ENCODE measurements at places on chromosomes 4 and X. TPM values are rescaled to one million over a fixed set of nuclear protein-coding genes. Genes with fewer than 3 reads are reported as not detected.

GRCh38 chr4:189823591-189823990 is 117.1 kb upstream of the FRG1 start:
- H3K36me3 ChIP-seq: no peaks in the 10 kb centered on the region
- H3K4me1 ChIP-seq: no peaks in the 10 kb centered on the region
- no peak overlapping the region for H3K27ac ChIP-seq
- no peaks in the 10 kb centered on the region for H3K27me3 ChIP-seq
- no peak overlapping the region for H3K4me3 ChIP-seq

The ERCC6L gene
- 12.5 TPM for total RNA-seq

DNA sequence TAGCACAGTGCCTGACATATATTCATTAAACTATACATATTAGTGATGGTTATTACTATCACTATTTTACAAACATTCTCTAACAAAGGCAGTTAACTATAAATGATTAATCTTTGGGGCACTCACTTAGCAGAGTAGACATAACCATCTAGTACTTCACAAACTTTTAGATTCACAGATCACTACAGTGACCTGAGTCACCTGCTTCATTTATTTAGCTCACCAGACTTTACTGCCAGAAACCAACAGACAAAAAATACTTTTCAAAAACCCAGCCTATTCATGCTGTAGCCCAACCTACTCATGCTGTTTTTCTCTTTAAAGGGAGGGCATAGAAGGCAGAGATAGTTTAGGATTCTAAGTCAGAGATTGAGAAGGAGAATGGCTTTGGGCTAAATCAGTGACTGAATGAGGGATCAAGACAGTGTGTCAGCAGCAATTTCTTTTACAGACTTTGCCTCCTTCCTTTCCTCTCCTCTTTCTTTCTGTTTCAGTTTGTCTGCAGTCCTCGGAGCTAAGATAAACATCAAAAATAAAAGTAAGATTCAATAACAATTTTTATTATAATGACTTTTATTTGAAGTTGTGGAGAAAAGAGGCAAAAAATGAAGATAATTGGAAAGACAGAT is 34.7 kb upstream of the PDE5A start:
- H3K4me3 ChIP-seq: no peak overlapping the region
- DNase-seq: no peak
- no peaks in the 10 kb centered on the region for H3K36me3 ChIP-seq
- no peaks in the 10 kb centered on the region for H3K4me1 ChIP-seq
- no peak overlapping the region for H3K27ac ChIP-seq
- H3K27me3 ChIP-seq: no peaks in the 10 kb centered on the region

GRCh38 chr4:69078852-69079251 is 17.4 kb upstream of the UGT2B7 start:
- H3K4me3 ChIP-seq: no peak overlapping the region
- H3K27me3 ChIP-seq: no peaks in the 10 kb centered on the region
- no peak for DNase-seq

The MYOZ2 gene
- total RNA-seq: not detected

DNA sequence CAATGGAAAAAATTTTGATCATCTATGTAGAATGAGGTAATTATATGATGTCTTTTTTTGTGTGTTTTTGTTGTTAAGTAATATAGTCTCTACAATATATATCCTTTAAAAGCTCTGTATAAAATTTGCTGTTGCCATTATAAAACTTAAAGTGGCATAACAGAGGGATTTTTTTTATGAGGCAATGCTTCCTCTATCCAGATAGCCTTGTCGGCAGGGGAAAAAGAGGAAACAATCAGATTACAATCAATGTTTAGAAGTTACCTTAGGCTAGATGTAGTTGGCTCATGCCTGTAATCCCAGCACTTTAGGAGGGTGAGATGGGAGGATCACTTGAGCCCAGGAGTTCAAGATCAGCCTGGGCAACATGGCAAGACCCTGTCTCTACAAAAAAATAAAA is 86.8 kb downstream of the DIAPH2 start:
- no peak overlapping the region for H3K4me3 ChIP-seq
- no peaks in the 10 kb centered on the region for H3K27me3 ChIP-seq
- DNase-seq: no peak
- H3K27ac ChIP-seq: no peak overlapping the region
- H3K36me3 ChIP-seq: no peaks in the 10 kb centered on the region
- H3K4me1 ChIP-seq: no peaks in the 10 kb centered on the region

GRCh38 chr4:55068522-55068921 is 56.9 kb downstream of the KDR start:
- no peak for DNase-seq
- no peak overlapping the region for H3K27ac ChIP-seq
- peaks cover 7% of the 10 kb centered on the region for H3K4me1 ChIP-seq

- peak overlapping the region; percentile 76 for H3K4me3 ChIP-seq
- peaks cover 15% of the 10 kb centered on the region for H3K4me1 ChIP-seq
- H3K36me3 ChIP-seq: no peaks in the 10 kb centered on the region
- DNase-seq: no peak
- no peaks in the 10 kb centered on the region for H3K27me3 ChIP-seq
These were observed 2.9 kb downstream of the KLHL15 start for GRCh38 chrX:24023972-24024669.

- no peak for DNase-seq
- H3K4me3 ChIP-seq: no peak overlapping the region
- H3K27me3 ChIP-seq: no peaks in the 10 kb centered on the region
These were observed 324.8 kb downstream of the FRMPD4 start for GRCh38 chrX:12463052-12463451.

The F8A2 gene
- total RNA-seq: not detected

DNA sequence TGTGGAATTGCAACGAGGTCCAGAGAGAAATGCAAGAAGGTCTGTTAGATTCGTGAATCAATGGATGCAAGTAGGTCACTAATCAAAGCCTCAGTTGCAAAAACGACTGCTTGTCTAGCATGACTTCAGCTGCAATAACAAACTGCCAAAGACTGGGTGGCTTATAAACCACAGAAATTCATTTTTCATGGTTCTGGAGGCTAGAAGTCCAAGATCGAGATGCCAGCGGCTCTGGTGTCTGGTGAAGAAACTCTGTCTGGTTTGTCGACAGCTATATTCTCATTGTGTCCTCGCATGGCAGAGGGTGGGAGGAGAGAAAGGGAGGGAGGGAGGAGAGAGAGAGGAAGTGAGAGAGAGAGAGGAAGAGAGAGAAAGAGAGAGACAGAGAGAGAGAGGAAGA is 114.7 kb downstream of the MXRA5 start:
- H3K36me3 ChIP-seq: no peaks in the 10 kb centered on the region
- H3K4me3 ChIP-seq: no peak overlapping the region
- no peak for DNase-seq
- H3K4me1 ChIP-seq: no peaks in the 10 kb centered on the region

GRCh38 chrX:138761380-138761779 is 49.9 kb upstream of the FGF13 start:
- no peak overlapping the region for H3K4me3 ChIP-seq
- DNase-seq: no peak

DNA sequence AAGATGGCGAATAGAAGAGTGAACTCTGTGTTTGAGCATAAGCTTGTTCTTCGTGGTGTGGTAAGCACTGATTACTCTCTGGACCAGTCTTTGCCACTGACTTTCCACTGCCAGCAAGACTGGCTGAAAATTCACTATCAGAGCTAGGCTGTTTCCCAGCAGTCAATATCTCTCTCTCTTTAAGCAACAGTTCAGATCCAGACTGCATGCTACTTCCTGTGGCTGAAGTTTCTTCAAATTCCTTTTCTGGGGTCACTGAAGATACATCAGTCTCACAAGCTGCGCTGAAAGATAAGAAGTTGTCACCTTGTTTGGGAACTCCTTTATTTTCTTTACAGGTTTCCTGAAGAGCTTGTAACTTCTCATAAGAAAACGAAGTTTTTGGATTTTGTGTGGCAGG is 54.0 kb upstream of the FAM120C start:
- no peaks in the 10 kb centered on the region for H3K4me1 ChIP-seq
- H3K4me3 ChIP-seq: no peak overlapping the region
- no peaks in the 10 kb centered on the region for H3K36me3 ChIP-seq
- no peak for DNase-seq
- no peak overlapping the region for H3K27ac ChIP-seq
- no peaks in the 10 kb centered on the region for H3K27me3 ChIP-seq

GRCh38 chrX:46374371-46374770 is 170.8 kb downstream of the ZNF674 start:
- no peak for DNase-seq
- H3K27me3 ChIP-seq: no peaks in the 10 kb centered on the region
- no peaks in the 10 kb centered on the region for H3K36me3 ChIP-seq
- peak overlapping the region; percentile 89 for H3K27ac ChIP-seq
- H3K4me3 ChIP-seq: no peak overlapping the region

DNA sequence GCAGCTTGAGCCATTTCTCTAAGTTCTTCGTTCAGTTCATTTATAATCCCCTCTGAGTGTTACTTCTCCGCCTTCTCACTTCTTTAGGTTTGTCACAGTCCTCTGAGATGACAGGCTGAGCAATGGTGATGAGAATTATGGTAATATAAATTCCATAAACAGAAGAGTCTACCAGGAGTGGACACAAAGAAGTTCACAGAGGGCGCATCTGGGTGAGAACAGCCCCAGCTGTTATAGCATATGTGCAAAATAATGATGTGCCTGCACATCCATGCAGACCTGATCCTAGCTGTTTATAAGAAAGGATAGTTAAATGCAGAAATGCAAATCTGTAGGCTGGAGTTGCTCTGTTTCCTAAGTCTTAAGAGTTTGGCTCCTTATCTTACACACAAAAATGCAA is 377.5 kb downstream of the KCNIP4 start:
- no peaks in the 10 kb centered on the region for H3K4me1 ChIP-seq
- DNase-seq: no peak
- H3K27me3 ChIP-seq: no peaks in the 10 kb centered on the region

DNA sequence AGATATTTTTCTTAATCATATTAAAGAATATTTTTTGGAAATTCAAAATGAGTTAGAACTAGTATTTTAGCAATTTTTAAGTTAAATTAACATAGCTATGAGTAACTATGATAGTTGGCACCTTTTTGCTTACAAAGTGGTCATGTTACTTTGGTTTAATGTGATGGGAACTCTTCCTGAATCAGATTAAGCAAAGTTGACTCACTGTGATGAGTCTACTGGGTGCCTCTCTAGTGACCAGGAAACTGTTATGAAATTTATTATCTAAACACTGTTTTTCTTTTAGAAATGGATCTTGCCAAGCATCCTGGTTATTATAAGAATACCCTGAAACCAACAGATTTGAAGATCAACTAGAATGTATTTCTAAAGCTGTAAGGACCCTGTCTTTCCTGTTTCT is 985.8 kb downstream of the TRAM1L1 start:
- no peak overlapping the region for H3K27ac ChIP-seq
- no peak overlapping the region for H3K4me3 ChIP-seq
- H3K27me3 ChIP-seq: no peaks in the 10 kb centered on the region
- DNase-seq: no peak
- no peaks in the 10 kb centered on the region for H3K4me1 ChIP-seq

GRCh38 chr4:83197555-83198235 is 83.2 kb upstream of the PLAC8 start:
- H3K36me3 ChIP-seq: no peaks in the 10 kb centered on the region
- H3K27me3 ChIP-seq: no peaks in the 10 kb centered on the region
- no peaks in the 10 kb centered on the region for H3K4me1 ChIP-seq
- no peak overlapping the region for H3K27ac ChIP-seq
- DNase-seq: no peak

GRCh38 chrX:14022019-14022418 is 7.7 kb downstream of the GEMIN8 start:
- no peak overlapping the region for H3K4me3 ChIP-seq
- H3K27me3 ChIP-seq: no peaks in the 10 kb centered on the region
- no peak for DNase-seq
- H3K36me3 ChIP-seq: no peaks in the 10 kb centered on the region
- no peak overlapping the region for H3K27ac ChIP-seq

The KIAA1210 gene
- total RNA-seq: not detected

The ADH7 gene
- not detected for total RNA-seq

GRCh38 chr4:142211444-142211843 is 575.1 kb downstream of the IL15 start:
- H3K4me3 ChIP-seq: no peak overlapping the region
- H3K4me1 ChIP-seq: no peaks in the 10 kb centered on the region
- no peak for DNase-seq
- no peaks in the 10 kb centered on the region for H3K36me3 ChIP-seq

The SEC24B gene
- 33.0 TPM for total RNA-seq

The LEF1 gene
- total RNA-seq: 0.79 TPM

DNA sequence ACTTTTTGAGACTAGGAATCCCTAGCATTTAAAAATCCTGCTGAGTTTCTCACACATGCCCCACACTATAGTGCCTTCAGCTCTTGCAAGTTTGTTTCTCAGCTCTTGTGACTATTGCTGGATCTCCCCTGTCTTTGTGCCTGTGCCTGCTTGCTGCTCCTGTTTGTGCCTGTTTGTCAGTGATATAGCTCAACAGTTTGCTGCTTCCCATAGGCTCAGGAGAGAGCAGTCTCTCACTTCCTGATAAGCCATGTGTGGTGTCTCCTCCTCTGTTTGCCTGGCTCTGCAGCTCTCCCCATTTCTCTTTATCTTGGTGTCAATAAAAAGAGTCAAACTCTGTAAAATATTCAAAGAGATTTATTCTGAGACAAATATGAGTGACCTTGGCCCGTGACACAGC is 259.8 kb upstream of the CLNK start:
- H3K27ac ChIP-seq: no peak overlapping the region
- no peaks in the 10 kb centered on the region for H3K4me1 ChIP-seq
- no peaks in the 10 kb centered on the region for H3K27me3 ChIP-seq
- no peaks in the 10 kb centered on the region for H3K36me3 ChIP-seq

The ARHGAP24 gene
- total RNA-seq: 1.3 TPM

- no peak for DNase-seq
- no peaks in the 10 kb centered on the region for H3K4me1 ChIP-seq
- H3K27ac ChIP-seq: no peak overlapping the region
- H3K27me3 ChIP-seq: no peaks in the 10 kb centered on the region
These were observed 187.8 kb downstream of the TEX11 start for GRCh38 chrX:70720721-70721120.

- no peak overlapping the region for H3K27ac ChIP-seq
- DNase-seq: no peak
- H3K27me3 ChIP-seq: peaks cover 10% of the 10 kb centered on the region
- no peak overlapping the region for H3K4me3 ChIP-seq
- H3K4me1 ChIP-seq: no peaks in the 10 kb centered on the region
These were observed 265.9 kb downstream of the CBLL2 start for GRCh38 chrX:22538580-22538979.

- no peaks in the 10 kb centered on the region for H3K4me1 ChIP-seq
- no peak overlapping the region for H3K4me3 ChIP-seq
- no peak overlapping the region for H3K27ac ChIP-seq
- H3K36me3 ChIP-seq: no peaks in the 10 kb centered on the region
- H3K27me3 ChIP-seq: no peaks in the 10 kb centered on the region
- no peak for DNase-seq
These were observed 1153.4 kb upstream of the AGA start for GRCh38 chr4:178595500-178596138.

DNA sequence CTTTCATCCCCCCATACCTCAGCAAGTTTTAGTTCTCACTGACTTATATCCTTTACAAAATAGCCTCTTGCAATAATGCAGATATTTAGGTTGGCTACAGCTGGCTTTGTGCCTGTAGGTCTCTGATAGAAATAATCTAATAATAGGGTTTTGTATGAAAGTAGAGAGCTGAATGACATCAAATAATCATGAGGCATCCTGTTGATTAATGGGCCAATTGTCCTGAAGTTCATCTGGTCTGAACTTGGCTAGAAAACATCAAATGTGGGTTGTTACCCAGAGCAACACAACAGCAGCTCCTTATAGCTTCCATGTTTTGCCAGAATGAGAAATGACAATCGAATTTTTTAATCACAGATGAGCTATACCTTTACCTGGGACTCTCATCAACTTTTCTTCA is 19.2 kb upstream of the LHFPL1 start:
- DNase-seq: no peak
- H3K36me3 ChIP-seq: no peaks in the 10 kb centered on the region
- no peak overlapping the region for H3K4me3 ChIP-seq
- no peaks in the 10 kb centered on the region for H3K4me1 ChIP-seq

The MMRN1 gene
- total RNA-seq: 0.12 TPM

The CXCL8 gene
- 1.8 TPM for total RNA-seq
